ENCODE measurements at places on chromosomes 16 and 17.
A peak's percentile ranks its signal among the peaks of the same experiment; 100 is the strongest.

DNA sequence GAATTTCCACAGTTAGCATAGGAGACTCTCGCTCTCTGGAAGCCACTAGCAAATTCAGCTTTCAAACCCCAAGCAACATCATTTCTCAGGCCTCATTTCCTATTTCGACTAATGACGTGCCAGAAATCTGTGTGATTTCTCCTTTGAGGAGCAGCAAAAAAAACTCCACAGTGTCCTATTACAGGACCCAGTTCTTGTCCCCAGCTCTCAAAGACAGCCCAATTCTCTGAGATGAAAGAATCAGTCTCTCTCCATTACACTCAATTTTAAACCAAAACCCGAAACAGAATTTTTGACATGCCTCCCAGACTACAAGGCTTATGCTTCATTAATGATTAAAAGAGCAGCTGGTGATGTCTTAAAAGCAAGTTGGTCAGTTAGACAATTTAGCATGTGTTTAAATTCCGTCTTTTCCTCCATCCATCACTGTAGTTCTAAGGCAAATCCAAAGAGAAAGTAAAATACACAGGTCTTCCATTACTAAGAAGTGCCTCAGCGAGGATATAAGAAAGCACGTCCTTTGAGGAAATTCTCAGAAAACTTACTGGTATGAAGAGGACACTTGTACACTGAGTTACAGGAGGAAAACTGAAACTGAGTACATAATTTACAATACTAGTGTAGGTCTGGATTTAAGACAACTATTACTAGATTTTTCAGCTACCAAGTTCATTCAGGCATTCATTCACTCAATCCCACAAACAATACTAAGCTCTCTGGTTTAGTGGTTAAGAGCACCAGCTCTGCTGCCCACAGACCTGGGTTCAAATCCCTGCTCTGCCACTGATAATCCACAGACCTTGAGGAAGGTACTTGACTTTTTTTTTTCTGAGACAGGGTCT, 12.5 kb downstream of the TOM1L2 start:
- no peak for DNase-seq

DNA sequence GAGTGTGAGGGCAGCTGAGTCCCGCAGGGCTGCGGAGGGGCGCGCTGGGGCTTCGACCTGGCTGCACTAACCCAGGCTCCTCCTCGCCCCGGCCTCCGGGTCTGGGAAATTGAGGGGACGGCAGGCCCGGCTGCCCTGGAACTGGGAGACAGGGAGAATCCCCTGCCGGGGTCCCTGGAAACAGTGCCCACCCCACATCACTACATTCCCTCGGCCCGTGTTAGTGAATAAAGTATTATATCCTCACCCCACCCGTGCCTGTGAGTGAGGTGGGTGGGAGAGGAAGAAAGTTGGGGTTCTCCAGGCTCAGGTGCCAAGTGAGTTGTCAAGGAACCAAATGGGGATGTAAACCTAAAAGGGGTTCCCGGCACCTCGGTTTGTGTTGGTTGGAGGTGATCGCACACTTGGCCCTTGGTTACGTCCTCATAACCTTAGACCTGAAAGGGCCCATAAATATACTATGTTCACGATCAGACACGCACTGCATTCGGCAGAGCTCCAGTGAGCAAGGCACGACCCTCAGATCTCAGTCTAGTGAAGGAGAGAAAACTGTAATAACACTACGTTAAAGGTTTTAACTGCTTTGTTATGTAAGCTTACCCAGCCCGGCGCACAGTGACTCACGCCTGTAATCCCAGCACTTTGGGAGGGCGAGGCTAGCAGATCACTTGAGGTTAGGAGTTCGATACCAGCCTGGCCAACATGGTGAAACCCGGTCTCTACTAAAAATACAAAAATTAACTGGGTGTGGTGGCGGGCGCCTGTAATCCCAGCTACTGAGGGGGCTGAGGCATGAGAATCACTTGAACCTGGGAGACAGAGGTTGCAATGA, 11.2 kb downstream of the ZNF771 start:
- no peak for DNase-seq

DNA sequence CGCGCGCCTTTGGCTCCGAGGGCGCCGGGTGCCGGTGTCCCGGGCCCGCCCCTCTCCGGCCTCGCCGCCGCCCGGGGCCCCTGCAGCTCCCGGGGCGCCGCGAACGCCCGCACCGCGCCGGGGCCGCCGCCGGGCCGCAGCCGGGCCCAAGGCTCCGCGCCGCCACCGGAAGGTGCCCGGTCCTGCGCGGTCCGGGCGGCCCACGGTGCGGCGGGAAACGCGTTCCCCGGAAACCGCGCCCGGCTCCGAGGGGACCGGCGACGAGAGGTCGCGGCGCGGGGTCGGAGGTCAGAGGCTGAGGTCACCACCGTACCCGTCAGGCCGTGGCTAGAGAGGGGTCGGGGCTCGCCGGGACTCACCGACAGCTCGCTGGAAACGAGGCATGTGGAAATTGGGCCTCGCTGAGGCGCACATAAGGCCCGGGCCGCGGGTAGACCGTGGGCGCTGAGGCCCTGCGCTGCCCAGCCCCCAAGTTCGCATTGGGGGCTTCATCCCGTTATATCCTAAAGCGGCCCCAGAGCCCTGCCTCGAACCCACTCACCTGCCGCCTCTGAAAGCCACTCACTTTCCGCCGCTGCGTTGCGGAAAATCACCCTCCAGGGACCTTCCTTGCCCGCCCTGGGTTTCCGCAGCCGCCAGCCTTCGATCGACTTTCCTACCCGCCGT, at the start of gene DUS1L:
TSS of gene DUS1L (minus strand) at position 167 of the 666 bp plus-strand sequence. CDS start 745 bp downstream, outside the sequence.
- peak; percentile 57 for DNase-seq

DNA sequence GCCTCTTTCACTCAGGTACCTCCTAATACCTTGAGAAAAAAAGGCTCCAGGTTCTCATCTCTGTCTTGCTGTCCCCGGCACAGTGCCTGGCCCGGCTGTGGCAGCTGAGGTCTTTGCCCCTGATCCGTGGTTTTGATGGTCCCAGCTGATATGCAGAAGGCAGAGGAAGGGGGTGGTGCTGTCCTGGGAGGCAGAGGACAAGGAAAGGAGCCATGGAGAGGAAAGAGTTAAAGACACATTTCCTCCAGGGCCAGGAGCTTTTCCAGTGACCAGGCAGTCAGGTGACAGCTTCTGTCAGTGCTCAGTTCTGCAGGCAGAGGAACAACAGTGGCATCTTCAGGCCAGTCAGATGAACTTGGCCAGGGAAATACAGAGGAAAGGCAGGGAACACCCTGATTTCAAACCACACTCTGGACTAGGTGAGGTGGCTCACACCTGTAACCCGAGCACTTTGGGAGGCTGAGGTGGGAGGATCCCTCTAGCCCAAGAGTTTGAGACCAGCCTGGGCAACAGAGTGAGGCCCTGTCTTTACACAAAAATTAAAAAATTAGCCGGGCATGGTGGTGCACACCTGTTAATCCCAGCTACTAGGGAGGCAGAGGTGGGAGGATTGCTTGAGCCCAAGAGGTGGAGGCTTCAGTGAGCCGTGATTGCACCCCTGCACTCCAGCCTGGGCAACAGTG, 3.3 kb upstream of the COG1 start:
- DNase-seq = no peak

DNA sequence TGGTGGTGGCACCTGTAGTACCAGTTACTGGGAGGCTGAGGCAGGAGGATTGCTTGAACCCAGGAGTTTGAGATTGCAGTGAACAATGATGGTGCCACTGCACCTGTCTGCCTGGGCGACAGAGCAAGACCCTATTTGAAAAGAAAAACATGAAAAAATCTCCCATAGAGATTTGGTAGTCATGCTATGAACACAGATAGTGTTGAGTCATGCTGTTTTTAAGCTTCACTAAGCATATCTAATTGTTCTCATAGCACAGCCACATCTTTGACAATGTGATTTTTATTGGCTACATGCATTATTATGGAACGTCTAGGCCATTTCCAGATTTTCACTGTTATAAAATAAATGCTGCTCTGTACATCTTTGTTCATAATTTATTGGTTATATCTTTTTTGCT, 6.0 kb downstream of the IL34 start:
- DNase-seq = no peak

GRCh38 chr16:30108059-30108850, 5.1 kb downstream of the GDPD3 start:
- DNase-seq = no peak

GRCh38 chr17:82126556-82127314, 28.7 kb upstream of the FASN start:
- DNase-seq = peak; percentile 47

DNA sequence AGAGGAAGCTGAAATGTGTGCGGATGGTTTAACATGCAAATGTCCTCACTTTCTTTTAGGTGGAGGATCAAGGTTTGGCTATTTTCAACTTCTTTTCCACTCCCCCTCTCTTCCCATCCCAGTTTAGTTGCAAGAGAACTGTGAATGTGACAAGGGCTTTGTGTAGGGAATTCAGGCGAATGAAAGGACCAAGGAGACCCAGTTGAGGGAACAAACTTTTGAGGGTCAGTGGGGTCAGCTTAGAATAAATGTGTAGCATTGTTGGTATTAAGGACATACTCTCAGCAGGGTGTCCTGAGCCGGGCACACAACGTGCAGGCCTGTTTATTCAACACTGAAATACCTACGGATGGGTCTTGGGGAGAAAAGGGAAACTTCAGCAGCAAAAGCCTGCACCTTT, 346.0 kb downstream of the PMP22 start:
- DNase-seq = no peak

DNA sequence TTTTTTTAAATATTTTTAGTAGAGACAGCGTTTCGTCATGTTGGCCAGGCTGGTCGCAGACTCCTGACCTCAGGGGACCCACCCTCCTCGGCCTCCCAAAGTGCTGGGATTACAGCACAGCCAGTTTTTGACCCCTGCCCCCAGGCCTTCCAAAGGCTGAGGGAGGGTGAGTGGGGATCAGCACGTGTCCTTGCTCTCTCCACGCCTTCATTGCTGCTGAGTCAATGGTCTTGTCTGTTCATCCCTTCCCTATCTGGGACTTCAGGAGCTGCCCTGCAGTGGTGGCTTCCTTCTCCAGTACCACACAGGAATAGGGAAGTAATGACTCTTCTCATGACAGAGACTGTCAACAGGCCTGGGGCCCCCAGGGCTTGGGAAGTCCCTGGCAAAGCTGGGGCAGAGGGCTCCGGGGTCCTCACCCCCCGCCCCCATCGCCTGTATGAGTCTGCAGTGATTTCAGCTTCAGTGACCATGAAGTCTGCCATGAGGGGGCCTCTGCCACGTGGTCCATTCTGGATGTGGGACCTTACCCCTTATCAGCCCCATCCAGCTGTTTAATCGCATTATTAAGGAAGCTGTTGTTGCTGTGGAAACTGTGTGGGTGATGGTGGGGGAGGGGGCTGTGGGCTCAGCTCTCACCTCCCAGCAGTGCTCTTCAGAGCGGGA, 6.1 kb downstream of the ABCC3 start:
- DNase-seq = no peak

DNA sequence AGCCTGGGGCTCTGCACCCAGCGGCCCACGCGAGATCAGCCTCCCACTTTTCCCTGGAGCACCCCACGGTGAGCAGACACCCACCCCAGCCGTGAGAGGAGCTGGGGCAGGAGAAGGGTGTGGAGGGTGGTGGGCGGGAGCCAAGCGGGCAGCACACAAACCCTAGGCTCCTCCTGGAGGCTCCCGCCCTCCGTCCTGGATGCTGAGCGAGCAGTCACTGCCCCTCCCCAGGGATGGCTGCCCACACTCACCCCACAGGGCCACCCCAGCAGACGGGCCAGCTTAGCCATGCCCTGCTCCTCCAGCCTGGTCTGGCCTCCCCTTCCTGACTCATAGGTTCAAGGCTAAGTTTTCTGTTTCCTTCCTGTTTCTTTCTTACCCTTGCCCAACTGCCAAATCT, 15.7 kb upstream of the ABCC3 start:
- DNase-seq = no peak

DNA sequence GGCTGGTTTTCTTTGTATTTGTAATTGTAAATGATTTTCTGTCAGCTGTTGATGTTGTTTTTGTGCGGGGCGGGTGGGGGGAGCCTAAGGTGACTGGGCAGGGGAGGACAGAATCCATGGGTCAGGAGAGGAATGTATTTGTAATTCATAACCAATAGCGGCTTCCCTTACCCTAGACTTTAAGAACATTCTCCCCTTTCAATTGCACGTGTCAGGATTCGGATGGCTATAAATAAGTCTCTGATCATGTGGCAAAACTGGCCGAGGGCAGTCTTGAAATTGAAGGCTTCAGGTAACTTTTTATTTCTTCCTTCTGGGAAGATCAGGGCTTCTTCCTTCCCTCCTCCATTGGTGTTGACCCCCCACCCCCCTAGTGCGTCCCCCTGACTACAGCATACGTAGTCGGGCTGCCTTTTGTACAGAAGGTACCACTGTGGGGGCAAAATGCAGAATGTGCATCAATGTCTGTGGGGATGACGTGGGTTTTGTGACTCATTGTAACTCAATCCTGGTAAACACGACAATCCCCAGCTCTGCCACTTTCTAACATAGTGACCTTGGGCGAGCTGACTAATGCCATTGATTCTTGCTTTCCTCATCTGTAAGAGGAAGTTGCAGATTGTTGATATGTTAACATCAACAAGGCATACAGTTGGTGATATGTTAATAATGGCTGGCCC, 16.2 kb downstream of the MARCHF10 start:
- no peak for DNase-seq

- no peak for DNase-seq
These were observed 28.7 kb downstream of the KIAA0513 start for GRCh38 chr16:85056211-85056748.

- DNase-seq = no peak
These were observed 92.3 kb downstream of the PITPNC1 start for GRCh38 chr17:67469208-67469980.

DNA sequence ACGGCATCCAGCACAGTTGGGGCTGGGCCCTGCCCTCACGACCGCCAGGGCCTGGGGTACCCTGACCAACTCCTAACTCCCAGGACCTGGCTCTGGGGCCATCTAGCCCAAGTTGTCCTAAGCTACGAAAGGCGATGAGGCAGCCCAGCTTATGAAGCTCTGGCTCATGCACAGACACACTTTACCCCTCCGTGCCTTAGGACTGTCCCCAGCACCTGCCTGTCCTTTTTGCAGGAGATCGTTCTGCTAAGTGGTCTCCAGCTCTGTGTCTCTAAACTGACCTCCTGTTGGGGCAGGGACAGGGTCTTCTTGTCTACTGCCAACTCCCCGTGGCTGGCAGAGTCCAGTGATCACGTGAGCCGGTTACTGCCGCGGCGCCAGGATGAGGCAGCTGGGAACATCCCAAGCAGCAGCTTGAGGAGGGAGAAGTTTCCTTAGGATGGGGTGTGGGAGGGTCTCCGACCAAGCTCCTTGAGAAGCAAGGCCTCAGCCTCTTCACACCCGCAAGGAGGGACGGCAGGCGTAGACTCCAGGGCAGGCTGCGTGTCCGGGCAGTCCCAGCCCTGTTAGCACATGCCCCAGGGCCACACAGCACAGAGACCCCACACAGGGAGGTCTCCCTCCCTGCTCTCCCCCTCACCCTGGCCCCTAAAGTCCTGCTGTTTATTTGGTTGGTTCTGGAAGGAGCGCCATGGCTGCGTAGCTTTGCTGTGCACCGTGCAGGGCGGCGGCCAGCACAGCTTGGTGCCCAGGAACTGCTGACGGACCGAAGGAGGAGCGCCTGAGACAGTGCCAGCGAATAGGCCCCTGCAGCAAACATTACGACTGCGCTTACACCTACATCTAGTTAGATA, 16.4 kb upstream of the METRNL start:
- DNase-seq = no peak
